ENCODE measurements at places on chromosomes 3 and 15.

GRCh38 chr3:13655061-13655913, 106.4 kb downstream of the FBLN2 start:
- peak; percentile 15 for DNase-seq

DNA sequence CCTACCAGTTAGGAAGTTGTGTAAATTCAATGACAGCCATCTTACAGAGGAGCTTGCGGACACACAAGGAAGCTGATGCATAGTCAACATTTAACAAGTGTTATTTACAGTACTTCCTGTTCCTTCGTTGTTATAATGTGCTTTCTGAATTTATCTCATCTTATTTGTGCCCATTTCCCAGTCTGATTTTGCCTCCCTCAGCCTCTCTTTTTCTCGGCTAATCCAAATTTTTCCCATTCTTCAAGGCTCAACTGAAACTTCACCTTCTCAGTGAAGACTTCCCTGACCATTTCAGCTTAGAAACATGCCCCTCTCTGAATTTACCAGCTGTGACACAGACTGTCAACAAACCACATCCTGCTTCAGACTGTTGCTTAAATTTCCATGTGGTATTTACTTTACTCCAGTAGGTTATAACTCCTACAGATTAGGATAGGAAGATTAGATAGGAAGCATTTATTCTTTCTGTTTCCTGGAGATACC, 55.7 kb upstream of the CP start:
- peak; percentile 76 for DNase-seq

GRCh38 chr3:59772416-59773408, 722.9 kb upstream of the CFAP20DC start:
- no peak for DNase-seq

DNA sequence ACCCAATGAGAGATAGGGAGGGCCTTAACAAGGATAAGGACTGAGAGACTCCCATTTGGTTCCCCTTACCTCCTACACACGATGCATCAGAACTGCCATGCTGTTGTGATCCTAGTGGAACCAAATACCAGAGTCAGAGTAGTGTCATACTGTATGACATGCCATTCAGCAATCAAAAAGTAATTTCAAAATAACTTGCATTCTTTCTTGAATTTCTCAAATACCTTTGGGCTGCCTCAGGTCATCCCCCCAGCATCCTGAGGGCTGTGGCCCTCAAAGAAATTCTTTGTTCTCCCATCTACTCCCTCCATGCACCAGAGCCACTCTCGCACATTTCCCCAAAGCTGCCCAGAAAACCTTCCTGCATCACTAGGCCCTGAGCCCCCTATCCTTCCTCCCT, 68.9 kb upstream of the PPP2R3A start:
- DNase-seq, result peak; percentile 77

GRCh38 chr15:58532126-58532525, 100.3 kb downstream of the LIPC start:
- no peak for DNase-seq

- no peak for DNase-seq
Measured at GRCh38 chr3:25724948-25725645, 58.1 kb downstream of the NGLY1 start.

DNA sequence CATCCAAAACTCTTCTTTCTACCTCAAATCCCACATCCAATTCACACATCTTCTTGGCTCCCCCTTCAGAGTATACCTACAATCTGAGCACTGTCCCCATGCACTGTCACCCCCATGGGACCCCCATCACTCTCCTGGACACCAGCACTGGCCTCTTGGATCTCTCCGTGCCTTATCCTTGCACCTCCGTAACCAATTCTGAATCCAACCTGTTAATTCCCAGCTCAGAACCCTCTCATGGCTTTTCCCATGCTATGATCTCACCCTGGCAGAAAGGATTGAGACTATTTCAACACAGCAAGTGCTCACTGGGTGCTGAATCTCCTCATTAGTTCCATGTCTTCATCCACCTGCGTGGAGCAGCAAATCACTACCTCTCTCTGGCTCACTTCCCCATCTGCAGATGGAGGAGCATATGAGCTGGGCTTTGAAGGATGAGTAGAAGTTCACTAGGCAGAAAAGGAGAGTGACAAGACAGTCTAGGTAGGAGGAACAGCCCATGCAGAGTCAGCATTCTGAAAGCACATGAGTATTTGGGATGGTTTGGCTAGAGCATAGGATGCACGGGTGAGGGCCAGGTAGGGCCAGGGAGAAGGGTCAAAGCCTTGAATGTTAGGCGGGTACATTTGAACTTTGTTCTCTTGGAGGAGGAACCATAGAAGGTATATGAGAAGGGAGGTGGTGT, 48.7 kb downstream of the SLC6A6 start:
- DNase-seq, result no peak

GRCh38 chr15:60299452-60300047, 98.2 kb downstream of the ANXA2 start:
- peak; percentile 22 for DNase-seq

GRCh38 chr3:192364316-192364715, 363.0 kb downstream of the FGF12 start:
- no peak for DNase-seq

DNA sequence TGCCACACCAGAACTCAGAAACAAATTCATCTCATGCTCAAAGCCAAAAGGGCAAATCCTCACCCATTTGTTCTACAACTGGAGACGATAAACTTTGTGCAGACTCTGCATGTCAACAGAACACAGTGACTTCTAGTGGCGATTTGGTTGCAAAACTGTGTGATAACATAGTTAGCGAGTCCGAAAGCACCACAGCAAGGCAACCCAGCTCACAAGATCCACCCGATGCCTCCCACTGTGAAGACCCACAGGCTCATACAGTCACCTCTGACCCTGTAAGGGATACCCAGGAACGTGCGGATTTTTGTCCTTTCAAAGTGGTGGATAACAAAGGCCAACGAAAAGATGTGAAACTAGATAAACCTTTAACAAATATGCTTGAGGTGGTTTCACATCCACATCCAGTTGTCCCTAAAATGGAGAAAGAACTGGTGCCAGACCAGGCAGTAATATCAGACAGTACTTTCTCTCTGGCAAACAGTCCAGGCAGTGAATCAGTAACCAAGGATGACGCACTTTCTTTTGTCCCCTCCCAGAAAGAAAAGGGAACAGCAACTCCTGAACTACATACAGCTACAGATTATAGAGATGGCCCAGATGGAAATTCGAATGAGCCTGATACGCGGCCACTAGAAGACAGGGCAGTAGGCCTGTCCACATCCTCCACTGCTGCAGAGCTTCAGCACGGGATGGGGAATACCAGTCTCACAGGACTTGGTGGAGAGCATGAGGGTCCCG, 199.7 kb downstream of the AKAP13 start:
- DNase-seq, result no peak

GRCh38 chr15:88745065-88745464, 58.2 kb upstream of the ACAN start:
- DNase-seq, result no peak

GRCh38 chr3:9301798-9302197, 52.4 kb upstream of the SRGAP3 start:
- no peak for DNase-seq

DNA sequence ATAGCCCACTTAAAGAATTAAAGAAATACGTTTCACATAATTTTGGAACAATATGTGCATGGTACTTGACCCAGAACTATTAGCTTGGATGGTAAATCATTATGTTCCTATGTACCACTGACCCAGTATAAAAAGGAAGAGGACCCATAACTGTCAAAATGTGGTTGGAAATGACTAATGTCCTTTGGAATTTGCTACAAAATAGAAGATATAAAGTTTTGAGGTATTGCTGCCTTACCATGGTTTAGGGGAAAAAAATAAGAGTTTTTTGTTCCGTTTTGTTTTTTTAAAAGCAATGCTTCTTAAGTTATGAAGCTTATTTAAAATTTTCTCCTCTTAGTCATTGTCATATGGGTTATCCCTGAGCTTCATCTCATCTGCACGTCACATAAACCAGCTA, 15.8 kb upstream of the TFDP2 start:
- DNase-seq, result no peak

- no peak for DNase-seq
Measured at GRCh38 chr3:54850484-54851018, 77.3 kb downstream of the LRTM1 start.

GRCh38 chr15:56930669-56931313, 12.3 kb downstream of the TCF12 start:
- DNase-seq, result no peak

GRCh38 chr3:120850381-120851295, 57.4 kb upstream of the STXBP5L start:
- DNase-seq, result peak; percentile 16

DNA sequence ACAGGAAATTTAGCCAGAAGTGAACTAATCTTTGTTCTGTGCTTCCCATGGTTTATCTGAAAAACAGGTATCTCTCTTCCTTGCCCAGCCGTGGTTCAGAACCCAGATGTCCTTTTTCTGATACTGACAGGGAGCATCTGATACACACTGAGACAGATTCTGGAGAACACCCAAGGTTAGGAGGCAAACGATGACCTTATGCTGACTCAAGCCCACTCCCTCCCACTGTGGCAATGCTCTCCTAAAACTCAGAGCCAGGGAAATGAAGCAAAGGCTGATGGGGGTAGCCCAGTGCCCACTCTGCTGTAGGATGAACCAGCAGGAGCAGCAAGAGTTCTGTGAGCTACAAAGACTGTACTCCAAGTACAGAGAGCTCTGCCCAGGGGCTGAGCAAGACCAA, 225.1 kb downstream of the NTRK3 start:
- DNase-seq, result no peak

DNA sequence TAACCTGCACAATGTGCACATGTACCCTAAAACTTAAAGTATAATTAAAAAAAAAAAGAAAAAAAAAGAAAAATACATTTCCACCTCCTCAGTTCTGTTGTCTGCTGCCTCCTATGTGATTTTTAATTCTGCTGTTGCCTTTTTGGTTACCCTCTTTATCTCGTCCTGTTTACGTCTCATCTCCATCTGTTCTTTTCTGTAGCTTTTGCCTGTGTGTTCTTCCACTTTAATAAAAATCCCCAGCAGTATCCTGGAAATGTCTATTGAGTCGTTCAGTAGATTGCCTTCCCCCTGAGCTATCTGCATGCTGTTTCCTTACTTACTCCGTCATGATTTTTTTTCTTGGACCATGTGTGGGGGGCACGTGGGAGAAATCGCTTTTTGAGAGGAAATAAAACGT, 302.5 kb downstream of the FEZF2 start:
- DNase-seq, result no peak

- no peak for DNase-seq
Measured at GRCh38 chr3:76352511-76353284, 567.3 kb upstream of the ZNF717 start.

GRCh38 chr3:169103951-169104941, 559.3 kb downstream of the MECOM start:
- DNase-seq, result peak; percentile 77

DNA sequence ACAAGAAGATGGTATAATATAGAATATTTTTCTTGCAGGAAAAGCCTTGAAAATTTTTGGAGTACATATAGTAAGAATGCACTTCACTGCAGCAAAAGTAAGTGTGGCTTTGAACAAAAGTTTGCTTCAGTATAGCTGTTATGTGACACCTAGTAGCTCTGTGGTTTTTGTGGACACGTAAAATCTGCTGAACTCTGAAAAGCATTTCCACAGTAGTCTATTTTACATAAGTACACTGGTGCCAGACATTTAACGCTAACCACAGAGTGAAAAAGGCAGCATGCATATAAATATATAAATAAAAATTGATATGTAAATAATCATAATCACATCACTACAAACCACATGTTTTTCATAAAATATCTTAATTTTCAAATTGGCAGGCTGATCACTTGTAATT, 39.8 kb downstream of the CGGBP1 start:
- no peak for DNase-seq

DNA sequence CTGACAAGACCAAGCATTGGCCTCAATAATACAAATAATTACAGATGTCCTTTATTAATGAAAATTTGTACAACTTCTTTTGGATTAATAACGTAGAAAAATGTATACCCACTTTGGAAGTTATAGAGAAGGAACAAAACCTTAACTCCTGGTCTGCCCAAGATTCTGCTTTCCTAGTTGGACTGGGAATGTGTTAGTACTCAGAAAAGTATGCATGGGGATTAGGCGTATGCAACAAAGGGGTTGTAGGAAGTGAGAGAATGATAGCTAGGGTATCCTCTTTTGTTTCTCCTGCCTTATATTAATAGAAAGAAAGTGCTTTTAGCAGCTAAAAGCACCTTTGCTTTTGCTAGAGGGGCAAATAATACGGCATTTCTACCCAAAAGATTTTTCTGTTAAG, 116.2 kb upstream of the LRRFIP2 start:
- peak; percentile 80 for DNase-seq

DNA sequence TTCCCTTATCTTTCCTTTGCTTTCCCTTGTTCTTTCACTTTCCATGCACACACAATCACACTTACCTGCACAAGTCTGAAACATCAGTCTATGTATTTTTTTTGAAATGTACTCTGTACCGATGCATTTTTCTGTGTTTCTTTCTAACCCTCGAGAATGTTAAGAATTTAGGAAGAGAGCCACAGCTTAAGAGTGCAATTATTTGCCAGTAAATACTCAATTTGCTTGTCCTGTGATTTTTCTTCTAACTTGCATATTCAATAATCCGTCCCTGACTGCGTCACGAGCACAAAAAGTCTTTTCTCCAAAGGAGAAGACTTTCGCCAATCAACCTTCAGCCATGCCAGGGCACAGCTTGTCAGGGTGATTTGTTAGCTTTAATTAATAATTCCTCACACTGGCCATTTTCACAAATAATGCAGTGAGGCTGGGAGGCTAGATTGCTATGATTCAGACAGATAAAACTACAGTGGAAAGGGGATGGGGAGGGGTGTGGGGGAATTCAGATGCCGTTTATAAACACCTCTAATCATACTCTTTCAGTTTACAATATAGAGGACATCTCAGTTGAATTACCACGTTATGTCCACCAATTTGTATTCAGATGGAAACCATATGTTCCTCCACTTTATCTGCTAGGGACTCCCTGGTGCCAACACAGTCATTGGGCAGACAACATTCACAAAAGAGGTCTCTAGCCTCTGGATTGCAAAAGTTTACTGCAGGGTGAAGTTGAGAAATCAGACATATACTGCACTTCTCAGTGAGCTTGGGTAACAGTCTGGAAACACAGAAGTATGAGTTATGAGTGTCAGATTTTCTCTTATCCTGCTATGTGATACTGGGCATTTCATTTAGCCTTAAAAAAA, 388.0 kb downstream of the ZBTB20 start:
- peak; percentile 67 for DNase-seq

GRCh38 chr3:128091586-128091985, 32.0 kb downstream of the RUVBL1 start:
- no peak for DNase-seq

GRCh38 chr3:177382944-177383343, 185.7 kb upstream of the TBL1XR1 start:
- DNase-seq, result no peak

- no peak for DNase-seq
Measured at GRCh38 chr3:9270704-9271103, 21.3 kb upstream of the SRGAP3 start.

Measured in fibroblast of upper back skin (primary cell).